Caki2 (cell line): ENCODE measurements at places on chromosomes 2 and 18. TPM values are rescaled to one million over a fixed set of nuclear protein-coding genes. Genes with fewer than 3 reads are reported as not detected.

DNA sequence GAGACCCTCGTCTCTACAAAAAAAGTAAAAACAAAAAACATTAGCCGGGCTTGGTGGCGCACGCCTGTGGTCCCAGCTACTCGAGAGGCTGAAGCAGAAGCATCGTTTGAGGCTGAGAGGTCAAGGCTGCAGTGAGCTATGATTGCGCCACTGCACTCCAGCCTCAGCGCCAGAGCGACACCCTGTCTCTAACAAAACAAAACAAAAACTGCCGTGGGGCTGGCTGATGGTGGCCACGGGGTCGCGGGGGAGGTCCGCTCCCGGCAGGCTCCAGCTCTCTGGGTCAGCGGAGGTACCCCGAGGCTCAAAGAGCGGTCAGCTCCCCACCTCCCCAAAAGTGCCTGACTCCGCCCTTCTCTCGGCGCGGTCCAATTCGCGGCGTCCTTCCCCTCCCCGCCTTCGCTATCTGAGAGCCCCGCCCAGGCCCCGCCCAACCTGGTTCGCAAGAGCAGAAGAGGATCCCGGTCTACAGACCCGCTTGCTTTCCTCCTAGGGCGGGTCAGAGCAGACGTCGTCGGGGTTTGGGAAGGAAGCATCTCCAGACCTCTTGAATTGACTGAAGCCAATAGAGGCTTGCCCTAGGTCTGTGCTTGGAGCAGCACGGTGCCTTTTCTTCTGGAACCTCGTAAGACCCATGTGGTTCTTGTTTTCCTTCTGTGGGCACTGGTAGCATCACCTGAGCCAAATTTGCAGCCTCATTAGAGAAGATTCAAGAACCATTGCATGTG is 7.8 kb downstream of the RAX start:
- no peak for DNase-seq

DNA sequence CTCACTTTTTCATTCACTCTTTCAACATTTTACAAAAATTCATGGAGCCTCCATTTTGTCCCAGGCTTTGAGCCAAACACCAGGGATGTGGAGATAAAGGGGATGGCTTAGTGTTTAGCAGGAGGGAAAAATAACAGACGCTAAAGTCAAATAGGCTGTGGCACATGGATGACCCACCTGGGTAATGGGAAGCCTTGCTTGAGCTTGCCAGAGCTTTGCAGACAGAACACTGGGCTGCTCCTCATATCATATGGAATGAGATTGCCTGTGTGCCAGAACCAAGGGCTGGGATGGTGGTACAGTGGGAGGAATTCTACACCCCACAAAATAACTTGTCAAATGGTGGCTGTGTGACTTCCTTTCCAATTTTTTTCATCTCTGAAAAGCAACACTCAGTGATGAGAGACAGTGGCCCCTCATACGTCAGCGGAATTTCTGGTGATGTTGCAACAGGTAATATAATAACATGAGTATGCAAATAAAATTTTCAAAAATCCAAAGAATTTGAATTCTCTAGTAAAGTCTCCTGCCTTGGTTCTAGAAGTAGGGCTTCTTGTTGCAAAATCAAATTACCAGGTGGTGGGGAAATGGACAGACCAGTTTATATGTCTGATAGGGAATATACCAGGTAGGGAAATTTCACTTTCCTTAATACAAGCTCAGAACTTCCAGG is 252.9 kb downstream of the CLIP4 start:
- DNase-seq, result no peak

DNA sequence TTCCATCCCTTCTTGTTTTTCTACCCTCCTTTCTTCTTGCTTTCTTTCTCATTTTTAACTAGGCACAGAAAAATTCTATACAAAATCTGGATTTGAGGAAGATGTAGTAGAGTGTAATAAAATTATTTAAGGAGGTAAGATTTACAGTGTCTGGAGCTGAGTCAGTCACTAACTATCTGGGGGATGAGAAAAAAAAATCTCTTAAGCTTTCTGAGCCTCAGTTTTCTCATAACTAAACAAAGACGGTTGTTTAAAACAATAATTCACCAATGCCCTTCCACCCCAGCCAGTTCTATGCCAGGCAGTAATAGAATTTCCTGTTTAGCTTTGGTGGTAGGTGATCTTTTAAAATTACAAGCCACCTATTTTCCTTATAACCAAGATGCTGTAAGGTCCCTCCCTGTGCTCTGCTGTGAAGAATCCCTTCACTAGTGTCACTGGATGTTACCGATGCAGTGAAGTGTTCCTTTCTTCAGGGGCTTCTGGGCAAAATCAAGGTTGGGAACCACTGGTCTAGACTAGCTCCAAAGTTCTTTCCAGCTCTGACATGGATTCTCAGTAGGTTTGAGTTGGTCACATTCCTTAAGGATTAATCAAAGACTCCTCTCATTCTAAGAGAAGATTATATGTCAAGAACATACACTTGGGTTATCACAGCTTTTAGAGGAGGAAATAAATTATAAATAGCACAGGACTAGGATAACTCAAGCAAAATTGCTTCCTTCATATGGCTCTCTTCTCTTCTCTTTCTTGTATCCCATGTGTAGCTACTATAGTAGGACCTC is 289.0 kb downstream of the CDH2 start:
- DNase-seq, result peak; percentile 60

GRCh38 chr2:119544075-119544938 is at the start of gene CFAP221:
Gene CFAP221 (plus strand): TSS chr2:119544449. CDS start chr2:119546132, 1,683 bp downstream.
- peak; percentile 85 for DNase-seq

DNA sequence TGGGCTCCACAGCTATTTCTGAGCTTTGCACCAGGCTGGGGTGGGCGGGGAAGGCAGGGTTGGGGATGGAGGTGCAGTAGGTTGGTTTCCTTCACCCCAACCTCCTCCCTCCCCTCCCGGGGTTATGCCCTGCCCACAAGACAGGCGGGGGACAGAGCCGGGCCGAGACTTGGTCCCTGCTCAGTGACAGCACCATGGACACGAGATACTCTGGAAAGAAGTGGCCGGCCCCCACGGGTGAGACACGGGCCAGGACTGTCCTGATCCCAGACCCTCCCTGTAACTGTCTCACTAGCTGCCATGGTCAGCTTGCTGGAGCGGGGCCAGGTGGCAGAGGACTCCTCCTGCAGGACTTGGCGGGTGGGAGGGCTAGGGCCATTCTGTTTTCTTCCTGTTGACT is 59.7 kb downstream of the DYSF start:
- DNase-seq, result no peak

DNA sequence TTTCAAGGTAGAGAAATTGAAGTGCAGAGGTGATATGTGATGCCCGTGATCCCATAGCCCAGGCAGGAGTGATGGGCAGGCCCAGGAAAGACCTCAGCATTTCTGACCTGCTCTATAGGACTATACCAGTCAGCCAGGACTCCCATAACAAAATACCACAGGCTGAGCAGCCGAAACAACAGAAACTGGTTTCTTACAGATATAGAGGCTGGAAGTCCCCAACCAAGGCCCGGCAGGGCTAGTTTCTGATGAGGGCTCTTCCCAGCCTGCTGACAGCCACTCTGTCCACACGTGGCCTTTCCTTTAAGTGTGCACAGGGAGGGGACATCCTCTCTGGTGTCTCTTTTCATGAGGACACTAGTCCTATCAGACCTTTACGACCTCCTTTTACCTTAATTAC is 104.2 kb upstream of the AGAP1 start:
- DNase-seq, result no peak

GRCh38 chr2:51145761-51146160 is 113.8 kb upstream of the NRXN1 start:
- DNase-seq, result no peak

GRCh38 chr2:127662937-127663565 is 12.3 kb downstream of the LIMS2 start:
- no peak for DNase-seq

The PSTPIP2 gene
- total RNA-seq, result not detected in 2 replicates

The GPR39 gene
- total RNA-seq, result 4.3 and 15.7 TPM in 2 replicates

The GFPT1 gene
- 32.5 and 35.1 TPM in 2 replicates for total RNA-seq

The IL18R1 gene
- 0.41 and 1.5 TPM in 2 replicates for total RNA-seq

The HTR2B gene
- 0.12 and 0.51 TPM in 2 replicates for total RNA-seq

The FZD7 gene
- total RNA-seq, result 83.2 and 92.1 TPM in 2 replicates

The CHRND gene
- not detected in 2 replicates for total RNA-seq
